Stimulated activated CD8-positive, alpha-beta memory T cell treated with anti-CD3 and anti-CD28 coated beads, Interleukin-7, amount 100 ng/mL, for 4 hours (primary cell): ENCODE measurements at places on chromosomes 6 and 20.
A peak's percentile ranks its signal among the peaks of the same experiment; 100 is the strongest.

DNA sequence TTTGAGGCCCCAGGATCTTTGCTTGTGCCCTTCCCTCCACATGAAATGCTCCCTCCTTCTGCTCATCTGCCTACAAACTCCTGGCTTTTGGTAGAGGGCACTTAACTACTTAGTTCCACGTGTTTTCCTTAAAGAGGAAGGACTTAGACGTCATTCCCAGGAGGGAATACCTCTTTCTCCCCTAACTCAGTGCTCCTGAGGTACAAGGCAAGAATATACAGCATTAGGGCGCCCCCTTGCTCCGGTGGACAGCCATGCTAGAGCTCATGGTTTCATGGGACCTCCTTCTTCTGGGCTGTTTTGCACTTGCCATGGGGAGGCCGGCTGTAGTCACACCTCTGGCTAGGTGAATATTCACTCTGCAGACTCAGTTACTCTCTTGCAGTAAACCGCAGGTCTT, 93.8 kb upstream of the LY86 start:
- no peak for DNase-seq

GRCh38 chr6:56851074-56851473, 103.8 kb upstream of the BEND6 start:
- DNase-seq: no peak

- DNase-seq: no peak
Observed at GRCh38 chr20:44067650-44068081, 119.3 kb downstream of the JPH2 start.

DNA sequence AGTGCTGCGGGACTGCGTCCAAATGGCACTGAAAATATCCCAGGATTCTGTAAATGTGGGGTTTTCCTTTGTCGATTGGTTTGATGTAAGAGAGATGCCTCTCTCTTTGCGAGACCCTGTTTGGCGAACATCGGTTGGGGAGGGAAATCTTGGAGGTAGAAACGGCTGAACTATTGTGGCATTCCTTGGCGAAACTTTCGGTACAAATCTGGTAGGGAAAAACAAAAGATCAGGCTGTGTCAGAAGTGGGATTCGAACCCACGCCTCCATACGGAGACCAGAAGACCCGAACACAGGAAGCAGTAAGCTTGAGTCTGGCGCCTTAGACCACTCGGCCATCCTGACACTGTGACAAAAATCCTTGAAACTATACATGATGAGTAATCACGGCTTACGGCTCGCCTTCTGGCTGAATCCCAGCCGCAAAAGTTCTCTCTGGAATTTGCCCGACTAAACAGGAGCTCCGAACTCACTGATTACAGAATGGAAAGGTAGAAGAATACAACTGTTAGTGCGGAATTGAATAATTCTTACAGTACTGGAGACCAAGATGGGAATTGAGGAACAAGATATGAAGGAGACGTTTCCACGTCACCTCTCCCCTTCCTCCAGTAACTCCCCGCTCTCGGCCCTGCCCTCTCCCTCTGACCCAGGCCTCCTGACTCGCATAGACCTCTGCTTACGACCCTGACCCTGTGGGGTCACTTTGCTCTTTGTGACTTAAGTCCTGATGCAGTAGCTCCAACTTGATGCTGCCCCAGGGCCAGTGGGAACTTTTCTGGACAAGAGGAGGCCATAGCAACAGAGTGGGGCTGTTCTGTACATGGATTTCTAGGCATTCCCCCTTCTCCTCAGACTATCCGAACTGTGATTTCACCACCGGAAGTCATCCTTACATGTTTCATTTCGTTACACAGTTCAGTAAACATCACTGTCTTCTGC, 132.8 kb upstream of the ZNF184 start:
- DNase-seq: no peak

- no peak for DNase-seq
Observed at GRCh38 chr6:30725713-30726505, 5.8 kb downstream of the TUBB start.

GRCh38 chr6:107115695-107116327, 496 bp upstream of the BEND3 start:
- DNase-seq: peak; percentile 23

DNA sequence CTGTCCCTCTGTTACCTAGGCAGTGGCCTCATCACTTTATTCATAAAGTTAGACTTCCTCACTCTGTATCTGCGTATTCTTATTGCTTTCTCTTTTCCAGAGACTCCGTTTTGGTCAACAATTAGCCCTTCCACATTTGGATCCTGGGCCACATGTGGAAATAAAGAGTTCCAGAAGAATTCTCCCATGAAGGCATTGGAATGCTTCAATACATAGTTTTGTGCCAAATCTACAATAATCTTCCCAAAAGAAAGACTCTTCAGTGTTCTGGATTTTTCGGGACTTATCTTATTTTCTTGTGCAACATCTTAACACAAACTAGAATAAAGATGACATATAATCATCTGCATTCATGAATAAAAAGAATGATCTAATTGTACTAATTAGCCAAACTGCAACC, 187.7 kb upstream of the BMP2 start:
- no peak for DNase-seq

DNA sequence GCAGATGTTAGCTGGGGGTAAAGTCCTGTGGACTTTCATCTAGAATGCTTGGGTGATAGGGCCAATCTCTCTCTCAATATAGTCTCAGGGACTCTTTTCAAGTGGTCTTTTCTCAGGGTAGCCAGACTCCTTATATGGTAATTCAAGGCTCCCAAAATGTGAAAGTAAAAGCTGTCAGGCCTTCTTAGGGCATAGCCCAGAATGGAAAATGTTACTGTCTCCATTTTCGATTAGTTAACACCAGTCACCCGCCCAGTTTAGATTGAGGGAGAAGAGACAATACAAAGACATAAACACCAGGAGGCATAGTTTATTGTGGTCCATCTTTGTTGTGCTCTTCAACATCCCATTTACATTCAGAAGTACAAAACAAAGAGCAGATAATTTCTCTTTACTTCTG, 295.8 kb downstream of the EPHA7 start:
- no peak for DNase-seq

DNA sequence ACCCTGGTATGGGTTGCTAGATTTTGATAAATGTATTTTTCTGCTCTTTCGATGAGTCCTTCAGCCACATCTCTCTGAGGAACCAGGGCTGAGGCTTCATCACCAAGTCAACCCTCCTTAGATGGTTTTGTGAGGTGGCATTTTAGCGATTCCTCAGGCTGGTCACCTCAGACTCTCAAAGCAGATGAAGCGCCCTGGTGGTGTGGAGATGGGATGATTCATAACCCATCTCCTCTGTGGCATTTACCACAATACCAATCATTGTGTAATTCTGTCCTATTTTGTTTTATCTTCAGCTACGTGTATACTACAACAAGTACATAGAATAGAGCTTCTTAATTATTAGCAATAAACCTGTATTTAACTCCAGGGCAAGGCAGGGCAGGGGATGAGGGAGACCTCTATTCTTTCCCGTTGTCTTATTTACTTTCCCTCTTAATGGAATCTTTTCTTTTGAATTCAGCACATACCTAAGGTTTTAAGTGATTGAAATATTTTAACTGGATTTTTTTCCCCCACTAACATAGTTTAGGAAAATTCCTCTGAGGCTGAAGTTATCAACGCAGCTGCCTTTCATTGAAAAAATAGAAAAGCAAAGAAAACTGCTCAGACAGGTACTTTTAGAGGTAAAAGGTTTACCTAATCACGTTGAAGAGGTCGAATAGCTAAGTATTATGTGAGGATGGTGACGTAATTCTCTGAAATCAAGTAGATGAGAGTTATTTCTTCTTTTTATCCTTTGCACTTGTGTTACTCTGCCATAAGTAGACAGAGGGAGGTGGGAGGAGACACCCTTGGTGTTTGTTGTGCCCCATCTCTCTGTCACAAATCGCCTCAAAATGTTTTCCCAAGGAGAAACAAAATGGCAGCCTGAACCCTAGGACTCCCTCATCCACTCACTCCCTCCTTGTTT, 57.4 kb upstream of the EDN3 start:
- DNase-seq: no peak

- no peak for DNase-seq
Observed at GRCh38 chr6:110468731-110469130, 7.7 kb downstream of the SLC22A16 start.

DNA sequence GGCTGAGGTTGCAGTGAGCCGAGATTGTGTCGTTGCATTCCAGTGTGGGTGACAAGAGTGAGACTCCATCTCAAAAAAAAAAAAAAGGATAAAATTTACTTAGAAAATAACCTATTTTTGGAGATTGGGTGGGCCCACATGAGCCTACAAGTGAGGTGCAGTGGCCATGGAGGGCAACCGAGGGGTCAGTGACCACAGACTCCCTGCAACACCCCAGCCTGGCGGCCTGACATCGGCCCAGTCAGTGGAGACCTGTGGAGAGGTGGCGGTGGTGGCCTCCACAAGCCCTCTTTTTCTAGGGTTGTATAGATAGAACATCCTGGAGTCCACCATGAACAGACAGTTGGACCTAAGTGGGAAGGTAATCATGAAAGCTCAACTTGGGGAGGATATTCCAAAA, 52.7 kb downstream of the BTBD9 start:
- DNase-seq: no peak

DNA sequence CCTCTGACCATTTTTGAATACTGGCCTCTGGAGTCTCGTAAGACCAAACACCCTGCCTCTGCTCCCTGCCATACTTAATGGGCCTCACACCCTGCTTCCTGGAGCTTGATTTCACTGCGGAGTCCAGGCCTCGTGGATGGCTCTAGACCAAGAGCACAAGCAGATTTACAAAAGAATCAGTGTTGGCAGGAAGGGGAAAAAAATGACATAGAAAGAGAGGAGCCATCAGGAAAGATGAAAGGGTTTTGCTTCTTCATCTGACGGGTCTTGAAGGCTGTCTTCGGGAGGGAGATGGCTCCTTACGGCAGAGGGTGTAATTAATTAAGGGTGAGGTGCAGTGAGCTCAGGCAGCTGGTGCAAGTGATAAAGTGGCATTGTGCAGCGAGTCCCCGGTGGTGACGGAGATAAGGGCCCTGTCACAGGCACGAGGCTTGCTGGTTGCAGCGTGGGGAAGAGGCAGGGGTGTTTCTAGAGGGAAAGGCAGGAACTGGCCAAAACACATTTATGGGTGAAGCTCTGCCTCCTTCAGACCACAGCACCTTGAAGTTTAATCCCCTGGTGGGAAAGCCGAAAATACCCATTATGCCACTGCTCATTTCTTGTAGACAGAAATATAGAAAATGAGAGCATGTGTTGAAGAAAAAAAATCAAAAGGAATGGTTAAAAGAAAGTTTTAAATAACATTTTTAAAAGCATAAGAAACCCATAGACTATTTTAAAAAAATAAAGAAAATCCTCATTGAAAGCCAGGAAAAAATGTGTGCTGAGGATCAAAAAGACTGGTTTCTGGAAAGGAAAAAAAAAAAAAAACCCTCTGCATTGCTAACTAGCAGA, 128.6 kb upstream of the LRFN2 start:
- no peak for DNase-seq

DNA sequence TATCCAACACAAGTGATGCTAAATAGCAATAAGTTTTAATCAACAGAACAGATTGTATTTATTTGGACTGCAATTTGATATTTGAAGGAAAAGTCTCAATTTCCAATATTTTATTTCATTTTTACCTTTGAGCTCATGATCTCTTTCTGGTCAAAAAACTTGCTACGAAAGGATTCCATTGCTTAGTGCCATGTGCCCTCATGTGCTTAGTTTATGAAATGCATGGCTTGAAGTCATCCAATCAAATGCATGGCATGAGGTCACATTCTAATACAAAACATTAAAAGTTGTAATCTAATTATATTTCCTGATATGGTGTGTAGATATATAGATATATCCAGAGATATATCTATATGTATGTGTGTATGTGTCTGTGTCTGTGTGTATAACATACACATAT, 321.2 kb upstream of the ADGRB3 start:
- no peak for DNase-seq

DNA sequence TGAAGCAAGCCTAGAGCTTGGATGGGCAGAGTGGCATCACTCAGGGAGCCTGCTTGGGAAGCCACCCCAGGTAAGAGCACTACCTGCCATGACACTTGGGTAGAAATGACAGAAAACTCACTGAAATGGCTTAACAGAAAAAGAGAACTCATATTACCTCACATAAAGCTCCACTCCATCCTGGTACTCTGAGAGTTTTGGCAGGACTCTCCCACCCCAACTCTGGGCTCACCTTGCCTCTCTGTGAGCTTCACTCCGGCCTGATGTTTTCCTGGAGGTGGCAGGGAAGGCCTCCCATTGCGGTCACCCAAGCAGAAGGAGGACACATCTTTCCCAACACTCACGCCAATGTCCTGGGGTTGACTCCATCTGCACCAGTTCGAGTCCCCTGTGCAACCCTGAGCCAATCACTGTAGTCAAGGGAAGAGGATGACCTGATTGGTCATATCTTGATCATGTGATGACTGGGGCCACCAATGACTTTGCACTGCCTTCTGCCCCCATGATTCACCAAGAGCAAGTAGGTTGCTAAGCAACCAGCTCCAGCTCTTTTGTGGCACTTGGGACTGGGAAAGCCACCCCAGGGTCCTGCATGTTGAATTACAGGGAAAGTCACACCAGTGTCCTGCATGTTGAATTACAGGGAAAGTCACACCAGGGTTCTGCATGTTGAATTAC, 446.1 kb upstream of the SULF2 start:
- DNase-seq: no peak

GRCh38 chr20:53296451-53297153, 297.0 kb downstream of the ZNF217 start:
- DNase-seq: no peak

DNA sequence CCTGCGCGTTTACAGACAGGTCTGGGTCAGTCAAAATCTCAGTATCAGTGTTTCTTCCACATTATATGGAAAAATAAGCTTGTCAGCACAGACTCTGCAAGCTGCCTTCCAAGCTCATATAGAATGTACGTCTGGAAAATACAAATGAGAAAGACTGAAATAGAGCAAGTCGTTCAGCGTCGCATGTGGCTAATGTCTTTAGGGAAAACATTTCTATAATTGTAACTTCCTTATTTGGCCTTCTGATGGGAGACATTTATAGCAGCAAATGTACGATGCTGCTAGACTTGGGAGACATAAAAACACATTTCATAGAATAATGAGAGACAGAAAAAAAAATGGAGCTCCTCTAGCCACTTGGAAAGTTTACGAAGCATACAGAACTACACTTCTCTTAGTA, 122.2 kb downstream of the KIF16B start:
- DNase-seq: no peak

GRCh38 chr6:153831350-153832078, 207.5 kb upstream of the OPRM1 start:
- no peak for DNase-seq

- DNase-seq: no peak
Observed at GRCh38 chr6:132954936-132955335, 140.6 kb downstream of the RPS12 start.
